H9 (cell line): ENCODE measurements at places on chromosomes 1 and 21. TPM values are rescaled to one million over a fixed set of nuclear protein-coding genes. Genes with fewer than 3 reads are reported as not detected.
A peak's percentile ranks its signal among the peaks of the same experiment; 100 is the strongest.

BTBD19 gene
- 1.4 and 1.9 TPM in 2 replicates for total RNA-seq

BRINP3 gene
- total RNA-seq: not detected in 2 replicates

GBP6 gene
- not detected in 2 replicates for total RNA-seq

EFNA3 gene
- total RNA-seq: 3.9 and 4.6 TPM in 2 replicates

CFAP74 gene
- 0.28 and 0.44 TPM in 2 replicates for total RNA-seq

KIF17 gene
- 3.4 and 5.1 TPM in 2 replicates for total RNA-seq

ARTN gene
- 10.6 and 11.6 TPM in 2 replicates for total RNA-seq

PLPP3 gene
- total RNA-seq: 25.3 and 26.7 TPM in 2 replicates

RAVER2 gene
- total RNA-seq: 13.3 and 13.6 TPM in 2 replicates

DNA sequence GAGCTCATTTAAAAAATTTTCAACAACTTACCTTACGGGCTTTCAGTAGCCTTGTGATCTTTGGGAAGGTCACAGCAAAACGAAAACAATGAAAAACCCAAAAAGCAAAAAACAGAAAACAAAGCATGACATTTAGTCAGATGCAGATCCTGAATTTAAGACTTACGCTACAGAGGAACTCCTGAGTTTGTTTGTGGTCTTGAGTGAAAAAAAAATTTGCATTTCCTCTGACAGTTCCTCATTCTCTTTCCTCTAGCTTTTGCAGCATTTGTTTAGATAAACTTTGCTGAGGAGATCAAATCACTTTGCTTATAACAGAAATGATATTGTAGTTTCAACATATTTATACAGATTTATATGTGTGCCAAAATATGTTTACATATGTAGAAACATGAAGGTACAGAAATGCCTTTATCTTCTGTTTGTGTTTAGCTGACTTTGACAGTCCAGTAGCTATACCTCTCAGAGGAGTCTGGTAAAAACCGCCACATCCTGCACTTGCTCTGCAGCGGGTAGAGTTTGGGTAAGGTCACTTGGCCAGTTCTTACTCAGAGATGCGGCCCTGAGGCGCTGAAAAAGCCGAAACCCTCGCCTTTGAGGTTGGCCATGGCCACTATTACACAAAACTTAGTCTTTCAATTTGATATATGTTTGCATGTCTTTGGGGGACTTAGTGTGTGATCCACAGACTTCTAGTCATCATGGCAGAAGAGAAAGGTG is 142.5 kb downstream of the TNR start:
- peaks cover 11% of the 10 kb centered on the region; the same call in 1 of the 2 replicates for H3K27me3 ChIP-seq
- H3K4me3 ChIP-seq: no peak overlapping the region
- no peaks in the 10 kb centered on the region for H3K36me3 ChIP-seq
- no peak overlapping the region for H3K27ac ChIP-seq
- no peak for DNase-seq

- H3K27me3 ChIP-seq: peaks cover 42% of the 10 kb centered on the region
- H3K4me3 ChIP-seq: no peak overlapping the region
- DNase-seq: no peak
- no peaks in the 10 kb centered on the region for H3K4me1 ChIP-seq
These were observed 3.1 kb upstream of the KCNK2 start for GRCh38 chr1:215079456-215079855.

- no peaks in the 10 kb centered on the region; the same call in 1 of the 2 replicates for H3K36me3 ChIP-seq
- no peaks in the 10 kb centered on the region for H3K4me1 ChIP-seq
- no peak for DNase-seq
- H3K4me3 ChIP-seq: no peak overlapping the region
- no peak overlapping the region for H3K27ac ChIP-seq
These were observed 77.5 kb downstream of the MAST2 start for GRCh38 chr1:45880930-45881329.

DNA sequence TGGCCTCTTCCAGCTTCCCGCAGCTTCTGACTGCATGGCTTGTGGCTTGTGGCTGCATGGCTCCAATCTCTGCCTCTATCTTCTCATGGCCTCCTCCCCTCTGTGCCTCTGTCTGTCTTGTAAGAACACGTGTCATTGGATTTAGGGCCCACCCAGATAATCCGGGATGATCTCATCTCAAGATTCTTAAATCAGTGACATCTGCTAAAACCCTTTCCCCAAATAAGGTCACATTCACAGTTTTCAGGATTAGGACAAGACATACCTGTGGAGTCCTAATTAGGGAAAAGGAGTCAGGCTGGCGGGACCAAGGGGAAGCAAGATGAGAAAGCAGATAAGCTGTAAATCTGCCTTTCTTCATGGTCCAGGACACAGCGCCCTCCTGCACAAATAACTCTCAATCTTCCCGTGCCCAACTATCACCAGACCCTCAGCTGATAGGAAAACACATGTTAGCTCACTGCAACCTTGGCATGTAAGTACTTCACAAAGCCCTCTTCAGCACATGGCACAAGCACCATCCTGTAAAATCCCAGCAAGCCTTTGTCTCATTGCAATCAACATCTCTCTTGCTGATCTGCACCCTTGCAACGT is 82.2 kb downstream of the SPSB1 start:
- no peak for DNase-seq
- H3K4me1 ChIP-seq: no peaks in the 10 kb centered on the region; the same call in 1 of the 2 replicates
- H3K27ac ChIP-seq: no peak overlapping the region
- H3K4me3 ChIP-seq: no peak overlapping the region

GRCh38 chr1:113074237-113074636 is 1.2 kb downstream of the LRIG2 start:
- DNase-seq: no peak
- H3K27ac ChIP-seq: no peak overlapping the region

DNA sequence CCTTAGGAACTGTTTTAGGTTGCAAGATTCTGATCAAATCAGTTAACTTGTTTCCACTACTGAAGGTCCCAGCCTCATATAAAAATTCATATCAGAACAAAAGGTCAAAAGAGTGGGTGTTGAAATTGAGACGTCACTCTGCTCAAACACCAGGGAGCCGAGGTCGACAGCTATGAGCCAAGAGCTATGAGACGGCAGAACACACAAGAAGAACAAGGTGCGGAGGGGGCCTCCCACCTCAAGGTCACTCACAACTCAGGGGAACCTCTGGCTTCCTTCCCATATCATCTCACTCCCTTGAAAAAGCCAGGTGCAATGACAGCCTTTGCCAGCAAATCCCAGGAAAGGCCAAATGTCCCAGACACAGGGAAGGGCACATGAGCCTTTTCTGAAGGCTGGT is 749 bp downstream of the SEC16B start:
- H3K36me3 ChIP-seq: no peaks in the 10 kb centered on the region
- no peak for DNase-seq
- H3K27me3 ChIP-seq: no peaks in the 10 kb centered on the region
- H3K4me1 ChIP-seq: no peaks in the 10 kb centered on the region

- DNase-seq: no peak
- H3K4me1 ChIP-seq: no peaks in the 10 kb centered on the region
- H3K4me3 ChIP-seq: no peak overlapping the region
- no peaks in the 10 kb centered on the region for H3K36me3 ChIP-seq
These were observed 148.7 kb upstream of the PRMT6 start for GRCh38 chr1:106907795-106908194.

DNA sequence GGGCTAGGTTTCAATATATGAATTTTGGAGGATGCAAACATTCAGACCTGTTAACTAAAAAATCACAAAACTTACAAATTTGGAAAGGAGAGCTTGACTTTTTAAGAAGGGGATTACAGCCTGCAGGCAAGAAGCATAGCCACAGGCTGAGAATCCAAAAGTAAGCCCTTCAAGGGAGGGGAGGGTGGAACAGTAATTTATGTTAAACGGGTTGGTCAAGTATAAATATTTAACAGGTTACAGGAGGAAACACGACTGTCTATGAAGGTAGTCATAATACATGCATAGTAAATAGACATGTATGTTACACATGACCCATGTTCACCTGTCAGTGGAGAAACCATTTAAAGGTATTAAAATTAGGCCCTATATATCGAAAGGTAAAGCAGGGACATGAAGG is 261.1 kb upstream of the RGS18 start:
- no peaks in the 10 kb centered on the region for H3K27me3 ChIP-seq
- peaks cover 2% of the 10 kb centered on the region; the same call in 1 of the 2 replicates for H3K36me3 ChIP-seq
- H3K27ac ChIP-seq: no peak overlapping the region
- H3K4me1 ChIP-seq: no peaks in the 10 kb centered on the region; the same call in 1 of the 2 replicates

DNA sequence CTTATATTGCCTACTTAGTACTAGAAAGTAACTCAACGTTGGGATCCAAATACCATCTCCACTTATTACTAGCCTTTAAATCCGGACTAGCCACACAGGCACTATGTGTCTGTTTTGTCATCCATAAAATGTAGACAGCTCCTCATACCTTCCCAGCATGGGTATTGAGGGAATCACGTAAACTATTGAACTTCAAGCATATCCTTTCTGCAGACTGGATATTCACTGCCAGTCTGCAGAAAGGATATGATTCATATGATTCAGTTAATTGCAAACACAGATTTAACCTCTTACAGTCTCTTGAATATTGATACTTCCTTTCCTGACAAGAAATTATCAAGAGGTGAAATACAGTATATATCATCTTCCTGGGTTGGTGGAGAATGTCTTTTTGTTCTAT is 186.0 kb downstream of the LEPR start:
- no peaks in the 10 kb centered on the region for H3K4me1 ChIP-seq
- no peak for DNase-seq
- H3K36me3 ChIP-seq: no peaks in the 10 kb centered on the region
- no peak overlapping the region for H3K27ac ChIP-seq
- H3K27me3 ChIP-seq: no peaks in the 10 kb centered on the region

DNA sequence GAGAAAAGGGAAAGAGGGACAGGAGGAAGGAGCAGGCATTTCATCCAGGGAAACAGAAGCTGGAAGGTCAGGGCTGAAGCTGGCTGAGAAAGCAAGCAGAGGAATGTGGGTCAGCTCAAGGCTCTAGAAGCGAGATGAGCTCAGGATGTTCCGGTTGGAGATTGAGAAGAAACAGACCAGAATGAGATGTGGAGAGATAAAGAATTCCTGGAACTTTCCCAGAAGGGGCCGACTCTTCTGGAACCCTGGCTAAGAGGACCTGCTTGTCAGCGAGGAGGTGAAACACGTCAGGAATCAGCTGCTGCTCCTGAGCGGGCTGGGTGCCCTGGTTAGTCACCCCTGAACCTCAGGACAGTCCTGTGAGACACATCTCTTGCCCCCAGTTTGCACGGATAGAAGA is 75.9 kb downstream of the HUNK start:
- no peaks in the 10 kb centered on the region for H3K27me3 ChIP-seq
- DNase-seq: no peak
- H3K36me3 ChIP-seq: peaks cover 5% of the 10 kb centered on the region; the same call in 2 of the 3 replicates
- no peaks in the 10 kb centered on the region for H3K4me1 ChIP-seq
- no peak overlapping the region for H3K27ac ChIP-seq
- H3K4me3 ChIP-seq: no peak overlapping the region

- H3K27me3 ChIP-seq: no peaks in the 10 kb centered on the region
- peaks cover 57% of the 10 kb centered on the region for H3K36me3 ChIP-seq
- peak; percentile 42 for DNase-seq
- H3K4me3 ChIP-seq: peak overlapping the region; percentile 31; the same call in 2 of the 3 replicates
- H3K27ac ChIP-seq: no peak overlapping the region
These were observed 4.2 kb upstream of the ZNF496 start for GRCh38 chr1:247335882-247336281.

DNA sequence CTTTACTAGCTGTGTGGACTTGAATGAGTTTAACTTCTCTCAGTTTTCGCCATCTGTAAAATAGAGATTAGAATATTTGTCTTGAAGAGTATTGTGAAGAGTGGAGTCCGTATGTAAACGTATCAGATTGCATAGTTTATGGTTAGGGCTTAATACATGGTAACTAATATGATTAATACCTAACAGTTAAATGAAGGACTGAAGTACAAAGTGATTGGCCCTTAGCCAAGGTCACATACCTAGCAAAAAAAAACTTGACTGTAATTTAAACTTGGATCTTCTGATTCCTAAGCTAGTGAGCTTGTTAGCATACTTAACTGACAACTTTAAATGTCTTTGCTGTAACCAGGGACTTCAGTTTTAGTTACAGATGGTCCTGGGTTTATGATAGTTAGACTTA is 1.9 kb downstream of the GIPC2 start:
- peaks cover 2% of the 10 kb centered on the region; the same call in 1 of the 2 replicates for H3K4me1 ChIP-seq
- H3K27ac ChIP-seq: no peak overlapping the region
- DNase-seq: no peak
- H3K4me3 ChIP-seq: no peak overlapping the region

DNA sequence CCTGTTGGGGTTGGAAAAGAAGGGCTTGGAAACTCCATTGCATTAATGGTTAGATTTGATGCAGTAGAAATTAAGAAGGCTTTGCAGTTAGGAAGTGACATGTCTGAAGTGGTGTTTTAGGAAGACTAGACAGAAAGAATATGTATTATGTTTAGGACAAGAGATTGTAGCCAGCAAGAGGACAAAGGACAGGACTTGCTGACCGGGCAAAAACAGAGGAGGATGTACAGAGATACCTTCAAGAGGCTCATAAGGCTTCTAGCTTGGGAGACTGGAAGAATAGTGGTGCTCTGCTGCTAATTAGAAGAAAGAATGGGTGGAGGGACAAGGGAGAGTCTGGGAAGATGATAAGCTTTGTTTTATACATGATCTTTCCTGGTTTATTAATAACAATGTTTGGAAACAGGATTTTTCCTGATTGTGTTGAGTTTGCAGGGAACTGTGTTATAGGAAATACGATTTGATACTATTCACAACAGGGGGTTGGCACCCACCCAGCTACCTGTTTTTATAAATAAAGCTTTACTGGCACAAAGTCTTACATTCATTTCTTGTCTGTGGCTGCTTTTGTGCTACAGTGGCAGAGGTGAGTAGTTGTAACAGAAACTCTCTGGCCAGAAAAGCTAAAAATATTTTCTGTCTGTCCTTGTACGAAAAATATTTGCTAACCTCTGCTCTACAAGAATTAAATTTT is 37.1 kb upstream of the TMCO2 start:
- no peak for DNase-seq
- H3K4me1 ChIP-seq: no peaks in the 10 kb centered on the region
- no peaks in the 10 kb centered on the region for H3K27me3 ChIP-seq
- H3K36me3 ChIP-seq: peaks cover 14% of the 10 kb centered on the region
- H3K4me3 ChIP-seq: no peak overlapping the region
- no peak overlapping the region for H3K27ac ChIP-seq

DNA sequence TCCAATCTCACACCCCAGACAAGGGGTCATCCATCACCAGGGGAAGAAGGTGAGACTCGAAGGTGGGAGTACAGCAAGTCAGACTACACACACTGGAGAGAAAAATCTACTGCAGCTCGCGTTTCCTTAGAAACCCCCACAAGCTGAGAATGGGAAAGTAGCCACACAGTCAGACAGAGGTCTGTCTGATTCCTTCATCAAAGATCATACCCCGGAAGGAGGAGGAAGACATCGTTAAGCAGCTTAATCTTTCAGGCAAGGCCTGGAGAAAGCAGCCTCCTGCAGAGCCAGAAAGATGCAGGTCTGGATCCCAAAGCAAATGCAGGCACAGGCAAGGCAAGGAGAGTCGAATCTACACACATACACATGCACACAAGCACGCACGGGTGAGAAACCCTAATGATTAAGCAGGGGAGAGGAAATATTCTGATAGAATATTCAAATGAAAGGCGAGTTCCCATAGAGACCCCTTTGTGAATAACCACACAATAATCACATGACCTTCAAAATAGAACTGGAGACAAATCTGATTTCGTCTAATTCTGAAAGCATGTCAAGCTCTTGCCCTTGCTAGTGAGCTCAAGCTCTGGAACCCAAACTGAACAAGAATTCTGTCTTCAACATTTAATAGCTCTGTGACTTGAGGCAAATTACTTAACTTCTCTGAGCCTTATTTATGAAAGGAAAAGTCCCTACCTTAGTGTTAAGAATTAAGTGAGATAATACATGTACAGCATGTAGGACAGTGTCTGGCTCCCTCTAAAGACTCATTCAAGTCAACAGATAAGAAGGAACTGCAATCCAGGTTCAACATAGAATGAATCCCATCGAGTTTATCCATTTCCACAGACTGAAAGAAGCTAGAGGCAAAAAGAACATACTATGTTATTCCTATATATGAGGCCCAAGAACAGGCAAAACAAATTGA is 387.8 kb downstream of the OMA1 start:
- H3K4me1 ChIP-seq: peaks cover 7% of the 10 kb centered on the region; the same call in 1 of the 2 replicates
- H3K27me3 ChIP-seq: no peaks in the 10 kb centered on the region
